ENCODE measurements at places on chromosomes 16 and 17. TPM values are rescaled to one million over a fixed set of nuclear protein-coding genes. Genes with fewer than 3 reads are reported as not detected.

KRTAP4-3 gene
- not detected for total RNA-seq

DNA sequence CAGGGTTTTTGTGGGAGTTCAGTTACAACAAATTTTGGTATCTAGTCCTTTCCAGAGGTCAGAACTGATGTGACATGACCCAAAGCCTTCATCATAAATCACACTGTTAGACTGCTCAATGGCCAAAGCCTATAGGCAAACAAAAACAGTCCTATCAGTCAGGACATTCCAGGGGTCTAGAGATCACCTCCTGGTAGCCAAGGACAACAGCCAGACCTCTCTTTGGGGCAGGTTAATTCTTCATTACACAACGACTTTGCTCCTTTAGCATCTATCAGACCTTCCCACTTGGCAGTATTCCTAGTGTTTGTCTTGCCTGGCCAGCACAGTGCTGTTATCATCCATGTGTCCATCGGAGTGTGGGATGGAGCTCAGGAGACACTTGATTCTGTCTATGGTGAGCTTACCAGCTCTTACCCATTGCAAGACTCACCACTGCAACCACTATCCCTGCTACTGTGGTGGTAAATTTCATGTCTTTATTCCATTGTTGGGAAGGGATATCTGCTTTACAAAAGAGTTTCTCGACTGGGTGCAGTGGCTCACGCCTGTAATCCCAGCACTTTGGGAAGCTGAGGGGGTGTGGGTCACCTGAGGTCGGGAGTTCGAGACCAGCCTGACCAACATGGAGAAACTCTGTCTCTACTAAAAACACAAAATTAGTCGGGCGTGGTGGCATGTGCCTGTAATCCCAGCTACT, 95.5 kb upstream of the DHX40 start:
- H3K36me3 ChIP-seq: no peaks in the 10 kb centered on the region
- H3K4me3 ChIP-seq: no peak overlapping the region
- H3K27me3 ChIP-seq: peaks cover 13% of the 10 kb centered on the region
- DNase-seq: no peak

GRCh38 chr17:6240001-6240400, 169.8 kb downstream of the WSCD1 start:
- no peak overlapping the region for H3K4me3 ChIP-seq
- no peaks in the 10 kb centered on the region for H3K36me3 ChIP-seq
- H3K4me1 ChIP-seq: no peaks in the 10 kb centered on the region
- H3K27ac ChIP-seq: no peak overlapping the region
- no peak for DNase-seq

GRCh38 chr16:54417384-54417783, 130.8 kb upstream of the IRX3 start:
- peaks cover 15% of the 10 kb centered on the region for H3K27me3 ChIP-seq
- H3K4me3 ChIP-seq: no peak overlapping the region
- H3K27ac ChIP-seq: no peak overlapping the region
- no peak for DNase-seq
- no peaks in the 10 kb centered on the region for H3K4me1 ChIP-seq

EVPLL gene
- not detected for total RNA-seq

TBC1D3G gene
- not detected for total RNA-seq

BAIAP2 gene
- 44.7 TPM for total RNA-seq

DNA sequence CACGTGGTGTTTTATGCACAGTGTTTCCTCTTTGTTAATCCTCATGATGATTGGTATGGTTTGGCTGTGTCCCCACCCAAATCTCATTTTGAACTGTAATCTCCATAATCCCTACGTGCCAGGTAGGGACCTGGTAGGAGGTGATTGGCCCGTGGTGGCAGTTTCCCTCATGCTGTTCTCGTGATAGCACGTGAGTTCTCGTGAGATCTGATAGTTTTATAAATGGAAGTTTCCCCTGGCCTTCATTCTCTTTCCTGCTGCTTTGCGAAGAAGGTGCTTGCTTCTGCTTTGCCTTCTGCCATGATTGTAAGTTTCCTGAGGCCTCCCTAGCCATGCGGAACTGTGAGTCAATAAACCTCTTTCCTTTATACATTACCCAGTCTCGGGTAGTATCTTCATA, 115.8 kb downstream of the WWOX start:
- H3K4me1 ChIP-seq: no peaks in the 10 kb centered on the region
- DNase-seq: no peak
- H3K36me3 ChIP-seq: no peaks in the 10 kb centered on the region

DNA sequence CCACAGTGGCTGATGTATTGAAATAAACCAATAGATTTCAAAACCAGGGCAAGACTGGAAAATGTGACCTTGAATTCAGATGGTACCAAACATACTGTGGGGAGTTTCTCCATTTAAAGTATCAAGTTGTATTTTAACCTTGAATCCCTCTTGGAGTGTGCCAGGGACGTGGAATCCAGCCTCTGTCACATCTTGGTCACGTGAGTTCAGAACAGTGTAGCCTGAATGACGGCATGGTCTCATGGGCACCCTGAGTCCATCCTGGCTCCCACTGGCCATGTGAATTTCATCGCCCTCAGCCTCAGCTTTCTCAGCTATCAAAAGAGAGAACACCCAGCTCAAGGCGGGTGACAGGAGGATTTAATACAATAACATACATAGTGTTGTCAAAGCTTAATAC, 6.8 kb downstream of the ZNF771 start:
- no peak overlapping the region for H3K4me3 ChIP-seq
- H3K27me3 ChIP-seq: no peaks in the 10 kb centered on the region
- 0 out of 3 replicates have a peak overlapping the region, but pooled peaks have one; percentile 16 for H3K27ac ChIP-seq
- H3K36me3 ChIP-seq: peaks cover 71% of the 10 kb centered on the region
- peaks cover 6% of the 10 kb centered on the region for H3K4me1 ChIP-seq

GRCh38 chr16:67931712-67932461, at the start of gene CTRL:
Gene CTRL, minus strand, starts transcription at chr16:67931862. Its CDS starts 10 bp downstream, at chr16:67931852.
- no peaks in the 10 kb centered on the region for H3K27me3 ChIP-seq
- no peak for DNase-seq
- peaks cover 12% of the 10 kb centered on the region for H3K4me1 ChIP-seq
- no peak within 1 kb of the TSS for H3K4me3 ChIP-seq
- no peak within 1 kb of the TSS for H3K27ac ChIP-seq
- peaks cover 24% of the 10 kb centered on the region for H3K36me3 ChIP-seq

ZNF597 gene
- total RNA-seq: 0.36 TPM

PLEKHH3 gene
- 34.5 TPM for total RNA-seq

DNA sequence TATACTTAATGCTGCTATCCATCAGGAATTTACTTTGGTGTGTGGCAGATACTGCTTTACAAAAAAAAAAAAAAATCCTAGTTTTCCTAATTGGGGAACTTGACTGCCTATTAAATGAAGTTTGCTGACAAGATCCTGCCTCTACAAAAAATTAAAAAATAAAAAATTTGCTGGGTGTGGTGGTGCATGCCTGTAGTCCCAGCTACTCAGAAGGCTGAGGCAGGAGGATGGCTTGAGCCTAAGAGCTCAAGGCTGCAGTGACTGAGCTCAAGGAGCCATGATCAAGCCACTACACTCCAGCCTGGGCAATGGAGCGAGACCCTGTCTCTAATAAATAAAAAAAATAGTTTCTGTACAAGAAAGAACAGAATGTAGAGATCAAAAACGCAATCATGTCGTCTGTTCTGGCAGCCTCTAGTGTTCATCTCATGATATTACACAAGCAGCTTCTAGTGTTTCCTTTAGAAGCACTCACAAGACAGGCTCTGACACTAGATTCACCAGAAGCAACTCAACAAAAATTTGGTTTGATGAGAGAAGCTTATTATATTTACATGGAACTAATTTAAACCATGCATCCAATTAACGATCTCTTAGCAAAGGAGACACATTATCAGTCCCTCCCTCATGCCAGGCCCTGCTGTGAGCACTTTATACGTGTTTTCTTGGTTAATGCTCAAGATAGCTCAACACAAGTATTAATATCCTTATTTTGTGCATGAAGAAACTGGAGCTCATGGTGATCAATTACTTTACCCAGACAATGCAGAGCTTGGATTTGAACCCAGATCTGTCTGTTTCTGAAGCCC, 6.8 kb upstream of the KRTAP17-1 start:
- no peaks in the 10 kb centered on the region for H3K4me1 ChIP-seq
- H3K27ac ChIP-seq: no peak overlapping the region
- no peaks in the 10 kb centered on the region for H3K36me3 ChIP-seq

DNA sequence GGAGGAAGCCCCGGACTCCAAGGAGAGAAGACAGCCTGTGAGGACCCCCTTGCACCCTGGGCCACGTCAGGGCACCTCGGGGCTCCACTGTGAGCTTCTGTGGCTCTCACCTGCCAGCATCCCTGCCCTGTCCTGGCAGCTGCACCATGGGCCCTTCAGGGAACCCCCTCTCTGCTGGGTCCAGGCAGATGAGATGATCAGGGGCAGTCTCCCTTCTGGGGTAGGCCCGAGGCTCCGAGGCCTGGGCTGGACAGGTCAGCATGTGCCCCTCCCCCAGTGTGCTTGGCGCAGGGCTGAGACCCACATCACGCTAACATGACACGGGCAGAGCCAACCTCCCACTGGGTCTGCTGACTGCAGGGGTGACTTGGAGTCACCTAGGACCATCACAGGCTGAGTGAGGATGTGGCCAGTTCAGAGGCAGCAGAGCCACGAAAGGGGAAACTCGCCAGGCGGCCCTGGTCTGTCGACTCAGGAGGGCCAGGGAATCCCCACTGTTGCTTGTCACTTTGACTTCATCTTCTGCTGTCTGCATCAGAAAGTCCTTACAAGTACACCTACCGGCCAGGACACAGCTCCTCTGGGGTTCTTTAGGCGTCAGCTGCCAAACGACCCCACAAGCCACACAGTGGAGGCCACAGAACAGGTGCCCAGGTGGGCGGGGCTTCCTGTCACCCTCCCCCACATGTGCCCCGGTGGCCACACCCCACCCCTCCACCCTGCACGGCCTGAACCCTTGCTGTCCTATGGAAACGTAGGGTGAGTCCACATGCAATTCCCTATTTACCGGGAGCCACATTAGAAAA, 2.2 kb downstream of the GALNS start:
- no peak overlapping the region for H3K27ac ChIP-seq
- H3K4me1 ChIP-seq: peaks cover 55% of the 10 kb centered on the region
- H3K36me3 ChIP-seq: peaks cover 21% of the 10 kb centered on the region
- no peak overlapping the region for H3K4me3 ChIP-seq
- DNase-seq: peak; percentile 73

DNA sequence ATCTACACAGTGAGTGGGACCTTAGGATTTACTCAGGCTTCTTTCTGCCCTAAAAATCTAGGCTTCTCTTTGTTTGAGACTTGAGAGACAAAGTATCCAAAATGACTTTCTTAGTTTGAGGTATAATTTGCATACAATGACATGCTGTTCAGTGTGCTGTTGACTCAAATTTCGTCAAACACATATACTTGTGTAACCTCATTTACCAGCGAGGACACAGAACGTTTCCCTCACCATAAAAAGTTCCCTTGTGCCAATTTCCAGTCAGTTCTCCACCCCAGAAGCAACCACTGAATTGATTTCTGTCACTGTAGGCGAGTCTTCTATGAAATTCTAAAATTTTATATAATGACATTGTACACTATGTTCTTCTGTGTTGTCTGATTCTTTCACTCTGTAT, 68.0 kb upstream of the MAF start:
- no peaks in the 10 kb centered on the region for H3K36me3 ChIP-seq
- no peaks in the 10 kb centered on the region for H3K27me3 ChIP-seq
- no peak for DNase-seq
- no peak overlapping the region for H3K4me3 ChIP-seq
- no peaks in the 10 kb centered on the region for H3K4me1 ChIP-seq

DNA sequence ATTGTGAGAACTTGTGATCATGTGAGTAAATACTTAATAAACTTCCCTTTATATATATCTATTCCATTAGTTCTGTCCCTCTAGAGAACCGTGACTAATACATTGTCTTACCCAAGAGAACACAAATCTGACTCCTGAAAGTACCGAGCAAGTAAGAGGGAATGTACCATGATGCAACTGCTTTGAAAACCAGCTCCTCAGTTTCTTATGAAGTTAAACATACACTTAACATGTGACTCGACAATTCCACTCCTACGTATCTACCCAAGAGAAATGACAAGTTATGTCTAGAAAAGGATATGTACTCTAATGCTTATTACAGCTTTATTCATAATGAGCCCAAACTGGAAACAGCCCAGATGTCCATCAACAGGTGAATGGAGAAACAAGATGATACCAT, 8.8 kb upstream of the GJD3 start:
- no peak for DNase-seq
- peaks cover 8% of the 10 kb centered on the region for H3K4me1 ChIP-seq
- H3K27ac ChIP-seq: no peak overlapping the region

GRCh38 chr17:3978421-3979289, 14.4 kb upstream of the ATP2A3 start:
- no peaks in the 10 kb centered on the region for H3K27me3 ChIP-seq
- no peak for DNase-seq
- H3K4me1 ChIP-seq: peaks cover 38% of the 10 kb centered on the region
- no peaks in the 10 kb centered on the region for H3K36me3 ChIP-seq

DNA sequence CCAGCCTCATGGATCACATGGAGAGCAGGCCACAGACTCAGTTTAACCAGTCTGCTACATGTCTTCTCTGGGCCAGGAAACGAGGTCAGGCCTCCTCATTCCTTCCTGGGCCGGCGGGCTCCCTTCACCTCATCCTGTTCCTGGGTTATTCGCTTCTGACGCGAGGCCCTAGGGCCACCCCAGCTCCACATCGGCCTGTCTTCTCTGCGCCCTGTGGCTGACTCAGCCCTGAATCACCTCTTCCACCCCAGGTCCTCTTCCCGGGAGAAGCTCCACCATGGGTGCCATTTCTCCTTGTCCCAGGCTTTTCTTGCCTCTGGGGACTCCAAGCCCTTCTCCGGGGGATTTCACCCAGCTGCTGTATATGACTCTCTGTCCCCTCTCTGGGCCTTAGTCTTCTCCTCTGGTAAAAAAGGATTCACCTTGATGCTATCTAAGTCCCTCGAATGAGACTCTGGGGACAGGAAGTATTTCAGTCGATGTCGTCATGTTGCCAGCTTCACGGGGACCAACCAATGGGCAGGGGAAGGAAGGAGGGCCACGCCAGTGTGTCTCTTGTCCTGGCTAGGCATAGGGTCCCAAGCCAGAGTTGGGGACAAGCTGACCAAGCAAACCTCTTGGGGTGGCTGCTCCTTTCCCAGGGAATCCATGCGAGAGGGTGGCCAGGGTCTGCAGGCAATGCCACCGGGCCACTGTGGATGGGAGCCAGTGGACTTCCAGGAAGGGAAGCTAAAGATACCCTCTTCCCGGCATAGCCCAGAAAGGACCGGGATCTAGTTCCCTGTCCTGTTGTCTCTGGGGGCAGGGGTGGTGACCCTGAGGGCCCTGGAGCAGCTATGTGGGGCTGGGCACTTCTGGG, 58.7 kb downstream of the SOCS3 start:
- H3K27me3 ChIP-seq: no peaks in the 10 kb centered on the region
- H3K27ac ChIP-seq: peak overlapping the region; percentile 46
- no peaks in the 10 kb centered on the region for H3K36me3 ChIP-seq
- H3K4me1 ChIP-seq: peaks cover 31% of the 10 kb centered on the region
- no peak for DNase-seq
